ENCODE measurements at places on chromosomes 16 and 17.

- no peak for DNase-seq
Observed at GRCh38 chr16:507996-508395, 19.5 kb upstream of the CAPN15 start.

GRCh38 chr17:70365091-70365583, 195.8 kb downstream of the KCNJ2 start:
- no peak for DNase-seq

DNA sequence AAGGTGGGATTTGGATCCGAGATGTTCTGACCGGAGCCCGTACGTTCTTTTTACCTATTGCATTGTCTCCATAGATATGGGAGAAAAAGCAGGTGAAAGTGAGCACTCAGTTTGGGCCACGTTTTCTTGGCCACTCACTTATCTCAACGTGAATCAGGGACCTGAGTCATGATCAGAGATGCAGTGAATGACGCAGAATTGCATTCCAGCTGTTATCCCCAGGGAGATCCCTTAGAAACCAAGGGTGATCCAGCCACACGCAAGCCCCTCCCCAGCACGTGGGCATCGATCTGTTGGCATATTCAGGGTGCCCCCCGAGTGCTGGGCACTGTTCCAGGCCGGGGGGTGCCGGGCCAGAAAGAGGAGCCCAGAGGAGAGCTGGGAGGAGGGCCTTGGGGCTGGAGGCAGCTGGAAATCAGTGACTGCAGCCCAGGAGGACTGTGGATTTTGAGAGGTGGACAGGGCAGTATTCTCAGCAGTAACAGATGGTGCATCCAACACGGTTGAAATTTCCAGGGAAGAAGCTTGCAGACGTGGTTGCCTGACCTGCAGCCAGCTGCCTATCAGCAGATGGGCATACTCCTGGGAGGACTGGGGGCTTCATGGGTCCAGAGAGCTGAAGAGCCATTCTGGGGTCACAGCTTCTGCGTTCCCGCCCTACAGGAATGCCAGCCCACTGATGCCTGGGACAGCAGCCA, 87.2 kb upstream of the CACNG5 start:
- no peak for DNase-seq

GRCh38 chr17:42579794-42580551, 2.4 kb upstream of the PSMC3IP start:
- DNase-seq = no peak

GRCh38 chr17:10077561-10078299, 120.7 kb downstream of the GAS7 start:
- no peak for DNase-seq

DNA sequence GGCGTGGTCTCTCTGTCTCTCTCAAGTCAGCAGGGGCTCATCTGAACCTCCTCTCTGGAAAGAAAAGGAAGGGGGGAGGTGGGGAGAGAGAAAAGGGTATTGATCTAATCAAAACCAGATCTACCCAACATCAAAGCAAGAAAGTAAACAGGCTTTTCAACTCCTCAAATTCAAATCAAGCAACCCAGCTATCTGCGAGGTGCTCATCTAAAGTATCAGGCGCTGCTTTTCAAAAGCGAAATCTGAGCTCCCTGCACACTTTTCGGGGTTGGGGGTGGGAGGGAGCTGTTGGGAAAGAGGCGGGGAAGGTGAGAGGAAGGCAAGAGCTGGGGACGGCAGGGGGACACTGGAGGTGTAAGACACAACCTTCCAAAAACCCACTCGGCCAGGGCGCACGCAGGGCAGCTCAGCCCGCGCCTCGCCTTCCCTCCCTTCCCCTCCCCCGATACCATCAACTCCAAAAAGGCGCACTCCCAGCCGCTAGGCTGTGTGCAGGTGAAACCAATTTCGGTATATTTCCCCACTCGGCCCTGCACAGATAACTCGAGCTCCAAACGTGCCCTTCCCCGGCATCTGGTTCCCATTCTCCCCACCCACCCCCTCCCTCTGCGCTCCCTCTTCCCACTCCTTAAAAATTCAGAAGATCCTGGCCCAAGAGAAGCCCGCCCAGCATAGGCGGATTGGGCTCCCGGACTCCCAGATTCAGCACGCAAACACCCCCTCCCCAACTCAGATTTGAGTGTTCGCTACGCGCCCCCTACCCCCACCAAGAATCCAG, 2.6 kb downstream of the AXIN2 start:
- no peak for DNase-seq

GRCh38 chr16:78745108-78746019, 645.9 kb downstream of the WWOX start:
- DNase-seq = no peak

- DNase-seq = no peak
Observed at GRCh38 chr16:25585526-25585925, 106.2 kb upstream of the HS3ST4 start.

DNA sequence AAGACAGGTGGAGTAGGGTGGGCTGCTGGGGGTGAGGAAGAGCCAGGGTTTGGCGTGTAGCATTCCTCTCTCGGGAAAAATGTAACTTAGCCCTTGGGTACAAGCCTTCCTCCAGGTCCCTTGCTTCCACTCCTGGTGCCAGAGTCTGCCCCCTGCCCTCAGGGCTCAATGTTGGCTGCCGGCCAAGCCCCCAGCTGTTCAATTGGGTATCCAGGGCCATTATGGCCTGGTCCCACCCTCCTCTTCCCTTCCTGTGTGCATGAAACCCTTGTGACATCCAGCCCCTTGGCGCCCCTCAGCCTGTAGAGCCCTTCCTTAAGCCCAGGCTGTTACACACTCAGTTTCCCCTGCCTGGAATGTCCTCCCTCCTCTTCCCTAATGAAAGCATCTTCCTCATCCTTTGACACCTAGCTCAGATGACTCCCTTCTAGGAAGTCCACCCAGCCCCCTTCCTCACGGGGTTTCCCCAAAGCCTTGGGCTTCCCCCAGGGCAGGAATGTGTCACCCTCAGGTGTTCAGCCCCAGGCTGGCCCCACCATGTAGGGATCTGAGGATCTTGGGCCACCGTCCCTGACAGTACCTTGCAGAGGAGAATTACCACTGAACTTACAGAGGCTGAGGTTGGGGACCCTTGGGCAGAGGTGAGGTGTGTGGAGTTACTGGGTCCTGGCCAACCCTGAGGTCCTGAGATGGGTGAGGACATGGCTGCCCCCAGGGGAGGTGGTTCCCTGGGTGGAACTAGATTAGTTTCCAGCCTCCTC, 30.0 kb downstream of the B9D1 start:
- peak; percentile 23 for DNase-seq

GRCh38 chr17:34739386-34739785, 160.0 kb downstream of the TMEM132E start:
- DNase-seq = no peak

GRCh38 chr17:63925615-63926014, 6.5 kb downstream of the CD79B start:
- DNase-seq = no peak

- no peak for DNase-seq
Observed at GRCh38 chr17:47807421-47807820, 14.2 kb downstream of the OSBPL7 start.

DNA sequence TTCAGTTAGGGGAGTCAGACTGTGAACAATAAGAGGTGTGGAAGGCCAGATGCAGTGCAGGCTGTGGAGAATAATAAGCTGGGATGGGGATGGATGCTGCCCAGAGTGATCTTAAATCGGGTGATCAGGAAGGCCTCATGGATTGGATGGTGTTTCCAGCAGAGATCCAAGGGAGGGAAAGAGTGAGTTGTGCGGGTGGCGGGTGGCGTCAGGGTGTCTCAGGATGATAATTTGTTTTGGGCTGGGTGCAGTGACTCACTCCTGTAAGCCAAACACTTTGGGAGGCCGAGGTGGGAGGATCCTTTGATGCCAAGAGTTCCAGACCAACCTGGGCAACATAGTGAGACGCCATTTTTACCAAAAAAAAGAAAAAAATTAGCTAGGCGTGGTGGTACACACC, 7.9 kb downstream of the CLUAP1 start:
- DNase-seq = no peak

DNA sequence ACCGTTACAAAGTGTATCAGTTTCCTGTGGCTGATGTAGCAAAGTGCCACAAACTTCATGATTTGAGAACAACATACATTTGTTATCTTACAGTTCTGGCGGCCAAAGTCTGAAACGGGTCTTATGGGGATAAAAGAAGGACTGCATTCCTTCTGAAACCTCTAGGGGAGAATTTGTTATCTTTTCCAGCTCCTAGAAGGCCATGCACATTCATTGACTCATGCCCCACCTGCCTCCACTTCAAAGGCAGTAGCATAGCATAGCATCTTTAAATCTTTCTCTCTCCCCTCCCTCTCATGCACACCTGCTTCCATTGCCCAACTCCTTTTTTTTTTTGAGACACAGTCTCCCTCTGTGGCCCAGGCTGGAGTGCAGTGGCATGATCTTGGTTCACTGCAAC, 190.7 kb upstream of the DYNLRB2 start:
- DNase-seq = no peak

GRCh38 chr17:63405741-63406261, 40.3 kb downstream of the CYB561 start:
- DNase-seq = peak; percentile 56

DNA sequence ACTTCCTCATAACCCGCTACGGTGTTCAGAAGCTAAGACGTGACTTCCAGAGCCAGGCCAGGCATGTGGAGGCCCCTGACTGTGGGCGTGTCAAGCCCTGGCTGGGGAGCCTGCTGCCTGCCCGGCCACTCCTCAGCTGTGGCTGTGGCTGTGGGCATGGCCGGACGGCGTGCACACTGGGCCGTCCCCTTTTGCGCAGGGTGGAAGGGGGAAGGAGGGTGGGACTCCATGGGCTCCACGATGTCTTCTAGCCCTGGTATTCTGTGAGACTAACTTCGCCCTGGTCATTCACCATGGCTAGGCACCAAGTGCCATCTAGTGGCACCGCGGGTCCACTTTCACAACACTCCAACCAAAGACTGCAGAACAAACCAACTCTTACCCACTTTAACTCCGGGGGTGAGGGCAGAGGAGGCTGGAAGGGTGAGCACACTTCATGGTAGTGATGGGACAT, 67.9 kb downstream of the N4BP1 start:
- DNase-seq = peak; percentile 45

DNA sequence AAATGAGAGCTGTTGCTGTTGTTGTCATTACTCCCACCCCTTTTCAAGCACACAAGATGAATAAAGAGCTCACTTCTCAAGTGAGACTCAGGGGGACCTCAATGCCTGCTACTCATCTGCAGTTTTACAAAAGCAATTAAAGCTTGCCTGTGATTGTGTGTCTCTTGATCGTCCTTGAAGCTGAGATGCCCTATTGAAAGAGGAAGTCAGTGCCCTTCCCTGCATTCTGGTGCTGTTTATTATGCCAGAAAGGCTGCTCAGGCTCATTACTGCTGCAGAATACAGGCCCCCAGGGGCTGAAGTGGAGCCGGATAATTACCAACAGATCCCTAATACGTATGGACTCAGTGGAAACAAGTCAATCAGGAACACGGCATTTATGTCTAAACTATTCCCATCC, 147.2 kb downstream of the HS3ST2 start:
- DNase-seq = no peak

DNA sequence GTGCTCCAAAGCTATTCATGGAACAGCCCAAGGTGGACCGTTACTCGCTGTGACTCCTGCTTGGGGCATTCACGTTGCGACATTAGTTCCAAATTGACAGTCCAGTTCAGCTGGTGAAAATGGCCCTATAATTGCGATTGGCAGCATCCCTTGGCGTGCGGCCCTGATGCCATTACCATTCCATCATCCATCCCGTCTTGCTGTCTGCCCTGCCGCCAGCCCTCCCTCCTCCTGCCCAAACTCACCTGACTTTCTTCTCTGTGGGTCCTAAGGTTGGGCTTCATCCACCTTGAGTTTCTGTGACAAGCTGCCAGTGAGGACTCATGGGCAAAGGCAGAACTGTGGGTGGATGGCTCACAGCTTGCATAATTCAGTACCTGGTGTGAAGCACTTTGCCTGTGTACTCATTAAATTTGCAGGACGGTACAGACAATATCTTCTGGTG, 104.6 kb downstream of the RPTOR start:
- no peak for DNase-seq

- DNase-seq = peak; percentile 60
Observed at GRCh38 chr16:77169650-77170236, 21.2 kb upstream of the MON1B start.

DNA sequence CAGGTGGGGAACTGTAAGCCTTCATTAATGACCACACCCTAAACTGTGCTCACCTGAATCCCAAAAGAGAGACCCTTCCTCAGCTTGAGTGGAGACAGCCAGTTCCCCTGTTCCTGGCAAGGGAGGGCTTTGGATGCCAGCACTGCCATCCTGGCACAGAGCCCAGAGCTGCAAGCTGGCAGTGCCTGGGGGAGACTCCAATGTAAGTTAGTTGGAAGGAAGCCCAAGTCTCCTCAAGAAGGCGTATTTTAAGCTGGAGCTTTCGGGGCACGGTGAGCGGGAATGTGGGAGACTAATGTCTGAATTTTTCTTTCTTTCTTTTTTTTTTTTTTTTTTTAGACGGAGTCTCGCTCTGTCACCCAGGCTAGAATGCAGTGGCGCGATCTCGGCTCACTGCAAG, 4.7 kb downstream of the CDC42EP4 start:
- DNase-seq = no peak

- DNase-seq = no peak
Observed at GRCh38 chr17:7463372-7463846, 16.0 kb downstream of the ZBTB4 start.

DNA sequence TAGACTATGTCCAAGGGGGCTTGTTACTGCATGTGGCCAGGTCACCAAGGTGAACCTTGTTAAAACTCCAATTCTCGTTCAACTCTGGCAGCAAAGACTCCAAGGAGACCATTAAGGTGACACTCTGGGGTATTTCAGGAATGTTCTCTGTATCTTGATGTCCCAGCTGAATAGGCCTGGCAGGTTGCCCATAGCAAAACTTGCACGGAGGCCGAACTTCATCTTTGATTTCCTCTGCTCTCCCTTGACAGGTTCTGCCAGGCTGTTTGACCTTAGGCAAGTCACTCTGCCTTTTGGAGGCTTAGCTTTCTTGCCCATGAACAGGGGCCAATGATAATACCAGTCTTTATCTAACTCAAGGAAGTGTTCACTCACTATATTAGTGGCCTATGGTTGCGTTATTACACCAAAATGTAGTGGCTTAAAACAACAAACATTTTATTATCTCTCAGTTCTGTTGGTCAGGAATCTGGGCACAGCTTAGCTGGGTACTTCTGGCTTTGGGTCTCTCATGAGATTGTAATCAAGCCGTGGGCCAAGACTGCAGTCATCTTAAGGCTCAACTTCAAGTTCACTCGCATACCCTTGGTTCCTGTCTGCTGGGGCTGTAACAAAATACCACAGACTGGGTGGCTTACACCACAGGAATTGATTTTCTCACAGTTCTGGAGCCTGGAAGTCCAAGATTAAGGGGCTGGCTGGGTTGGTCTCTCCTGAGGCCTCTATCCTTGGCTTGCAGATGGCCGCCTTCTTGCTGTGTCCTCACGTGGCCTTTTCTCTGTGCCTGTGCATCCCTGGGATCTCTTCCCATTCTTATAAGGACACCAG, 168.5 kb downstream of the UTP18 start:
- peak; percentile 53 for DNase-seq

- no peak for DNase-seq
Observed at GRCh38 chr16:17109413-17109812, 361.3 kb downstream of the XYLT1 start.

DNA sequence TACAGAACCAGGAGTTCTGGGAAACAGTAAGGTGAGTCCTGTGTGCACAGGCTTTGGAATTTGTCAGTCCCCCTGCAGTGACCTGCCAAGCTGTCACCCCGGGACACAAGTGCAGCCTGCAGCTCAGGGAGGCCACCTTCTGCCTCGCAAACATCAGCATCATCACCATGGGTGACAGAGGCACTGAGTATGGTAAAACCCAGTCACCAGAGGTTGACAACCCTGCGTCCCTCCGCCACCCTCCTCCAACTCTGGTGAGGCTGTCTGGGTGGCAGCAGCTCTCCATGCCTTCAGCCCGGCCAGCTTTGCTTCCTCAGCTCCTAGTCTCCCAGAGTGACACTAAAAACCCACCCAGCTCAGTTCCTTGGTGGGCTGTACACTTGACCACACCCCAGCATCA, 221.0 kb downstream of the CPPED1 start:
- no peak for DNase-seq

Measured in activated CD4-positive, alpha-beta T cell treated with anti-CD3 and anti-CD28 coated beads, Interleukin-10, Interleukin-2, amounts not matched to agents 100 ng/mL and 50 ng/mL, durations not matched to agents 16 hours and 8 hours (primary cell).